ENCODE measurements at places on chromosomes 13 and 19. TPM values are rescaled to one million over a fixed set of nuclear protein-coding genes. Genes with fewer than 3 reads are reported as not detected.

GRCh38 chr13:78770601-78771000 is 111.6 kb upstream of the OBI1 start:
- no peaks in the 10 kb centered on the region for H3K27me3 ChIP-seq
- H3K4me3 ChIP-seq: no peak overlapping the region
- no peaks in the 10 kb centered on the region for H3K36me3 ChIP-seq
- DNase-seq: no peak

DNA sequence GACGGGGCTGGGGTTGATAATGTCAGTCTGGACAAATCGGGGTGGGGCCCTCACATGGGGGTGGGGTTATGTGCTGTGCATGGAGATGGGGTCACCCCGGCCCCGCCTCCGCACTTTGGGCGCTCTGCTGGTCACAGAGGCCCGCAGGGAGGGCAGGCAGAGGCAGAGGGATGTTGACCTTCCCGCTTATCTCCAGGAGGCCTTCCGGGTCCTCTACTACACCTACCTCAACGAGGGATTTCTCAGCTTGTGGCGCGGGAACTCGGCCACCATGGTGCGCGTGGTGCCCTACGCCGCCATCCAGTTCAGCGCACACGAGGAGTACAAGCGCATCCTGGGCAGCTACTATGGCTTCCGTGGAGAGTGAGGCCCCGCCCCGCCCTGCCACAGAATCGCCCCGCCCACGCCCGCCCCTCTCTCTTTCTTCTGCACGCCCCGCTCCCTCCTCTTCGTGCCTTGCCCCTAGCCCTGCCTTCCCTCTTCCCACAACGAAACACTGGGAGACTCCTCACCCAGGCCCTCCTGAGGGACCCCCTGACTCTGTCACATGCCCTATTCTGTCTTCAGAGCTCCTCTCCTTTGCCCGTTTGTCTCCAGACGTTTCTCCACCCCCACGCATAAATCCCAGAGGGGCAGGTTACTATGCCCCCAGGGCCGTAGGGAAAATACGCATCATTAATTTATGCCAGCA is 32.8 kb downstream of the TMEM161A start:
- peak overlapping the region; percentile 76 for H3K4me3 ChIP-seq
- H3K36me3 ChIP-seq: peaks cover 4% of the 10 kb centered on the region
- H3K27me3 ChIP-seq: peaks cover 9% of the 10 kb centered on the region
- DNase-seq: peak; percentile 42
- H3K27ac ChIP-seq: peak overlapping the region; percentile 96
- H3K4me1 ChIP-seq: peaks cover 8% of the 10 kb centered on the region

GRCh38 chr13:104650431-104650830 is 1584.2 kb upstream of the SLC10A2 start:
- H3K36me3 ChIP-seq: no peaks in the 10 kb centered on the region
- H3K4me3 ChIP-seq: no peak overlapping the region
- no peaks in the 10 kb centered on the region for H3K27me3 ChIP-seq
- H3K4me1 ChIP-seq: no peaks in the 10 kb centered on the region
- DNase-seq: no peak

DNA sequence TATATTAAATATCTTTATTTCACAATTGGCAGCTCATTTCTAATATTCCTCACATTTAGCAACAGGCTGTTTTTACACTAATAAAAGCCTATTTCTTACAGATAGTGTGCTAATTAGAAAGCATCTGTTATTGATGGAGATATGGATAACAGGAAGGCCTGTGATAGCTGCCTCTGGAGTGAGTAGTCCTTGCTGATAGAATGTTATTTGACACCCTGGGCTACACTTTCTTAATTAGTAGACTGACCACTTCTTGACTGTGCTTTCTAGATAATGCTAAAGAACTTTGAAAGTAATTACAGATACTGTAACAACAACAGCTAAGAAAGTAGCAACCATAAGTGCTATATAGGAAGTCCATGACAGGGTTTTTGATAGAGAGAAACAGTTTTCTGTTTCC is 554.3 kb downstream of the DIAPH3 start:
- peaks cover 12% of the 10 kb centered on the region for H3K4me1 ChIP-seq
- no peak for DNase-seq
- H3K27ac ChIP-seq: no peak overlapping the region
- no peaks in the 10 kb centered on the region for H3K36me3 ChIP-seq

DNA sequence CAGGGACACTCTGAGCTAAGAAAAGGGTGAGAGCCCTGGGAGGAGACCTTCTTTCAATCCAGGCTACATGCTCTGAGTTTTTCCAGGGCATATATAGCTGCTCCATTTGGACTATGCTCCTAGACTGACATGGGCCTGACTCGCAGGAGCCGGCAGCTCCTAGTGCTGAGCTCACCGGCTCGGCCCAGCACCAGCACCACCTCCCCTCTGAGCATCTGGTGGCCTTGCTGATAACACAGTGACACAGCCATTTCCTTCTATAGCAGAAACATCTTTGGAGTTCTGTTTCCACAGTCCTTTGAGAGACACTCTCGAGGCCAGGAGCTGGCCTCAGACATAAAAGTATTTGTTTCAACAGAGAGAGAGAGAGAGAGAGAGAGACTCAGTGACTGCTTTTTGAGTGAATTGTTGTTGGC is 184.9 kb downstream of the TM9SF2 start:
- DNase-seq: no peak
- H3K27me3 ChIP-seq: peaks cover 54% of the 10 kb centered on the region
- no peaks in the 10 kb centered on the region for H3K36me3 ChIP-seq

GRCh38 chr19:40274585-40275544 is 10.3 kb downstream of the AKT2 start:
- H3K27me3 ChIP-seq: no peaks in the 10 kb centered on the region
- peaks cover 14% of the 10 kb centered on the region for H3K4me1 ChIP-seq

DNA sequence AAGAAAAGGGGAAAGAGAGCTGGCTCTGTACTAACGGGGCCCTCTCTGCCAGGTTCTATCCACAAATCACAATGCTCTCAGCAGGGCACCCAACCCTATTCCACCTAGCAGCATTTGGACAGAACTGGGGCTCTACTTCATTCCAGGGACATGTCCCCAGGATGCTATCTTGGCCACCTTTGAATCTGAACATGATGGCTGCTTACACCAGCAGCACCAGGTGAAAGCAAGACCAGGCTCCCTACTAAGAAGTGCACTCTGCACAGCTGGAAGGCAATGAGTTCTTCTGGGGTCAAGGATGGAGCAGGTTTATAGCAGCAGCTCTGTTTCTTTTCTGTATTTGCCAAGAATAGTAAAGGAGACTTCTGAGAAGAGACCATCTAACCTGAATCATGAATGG is 222.4 kb downstream of the DACH1 start:
- H3K36me3 ChIP-seq: no peaks in the 10 kb centered on the region
- no peak overlapping the region for H3K4me3 ChIP-seq
- H3K4me1 ChIP-seq: peaks cover 27% of the 10 kb centered on the region
- no peak overlapping the region for H3K27ac ChIP-seq
- no peak for DNase-seq
- H3K27me3 ChIP-seq: no peaks in the 10 kb centered on the region

DNA sequence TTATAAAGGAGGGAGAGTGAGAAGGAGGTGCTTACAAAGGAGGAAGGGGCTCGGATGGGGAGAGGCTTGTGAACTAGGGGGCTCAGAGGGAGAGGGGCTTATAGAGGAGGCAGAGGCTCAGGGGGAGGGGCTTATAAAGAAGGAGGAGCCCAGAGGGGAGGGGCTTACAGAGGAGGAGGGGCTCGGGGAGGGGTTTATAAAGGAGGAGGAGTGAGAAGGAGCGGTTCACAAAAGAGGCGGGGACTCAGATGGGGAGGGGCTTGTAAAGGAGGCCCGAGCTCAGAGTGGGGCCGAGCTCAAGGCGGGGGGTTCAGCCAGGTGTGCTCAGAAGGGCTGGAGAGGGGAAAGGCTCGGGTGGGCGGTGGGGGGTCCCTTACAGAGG is 500 bp downstream of the SMIM24 start:
- peaks cover 4% of the 10 kb centered on the region for H3K4me1 ChIP-seq
- no peak for DNase-seq
- H3K36me3 ChIP-seq: no peaks in the 10 kb centered on the region
- H3K27me3 ChIP-seq: peaks cover 6% of the 10 kb centered on the region

DNA sequence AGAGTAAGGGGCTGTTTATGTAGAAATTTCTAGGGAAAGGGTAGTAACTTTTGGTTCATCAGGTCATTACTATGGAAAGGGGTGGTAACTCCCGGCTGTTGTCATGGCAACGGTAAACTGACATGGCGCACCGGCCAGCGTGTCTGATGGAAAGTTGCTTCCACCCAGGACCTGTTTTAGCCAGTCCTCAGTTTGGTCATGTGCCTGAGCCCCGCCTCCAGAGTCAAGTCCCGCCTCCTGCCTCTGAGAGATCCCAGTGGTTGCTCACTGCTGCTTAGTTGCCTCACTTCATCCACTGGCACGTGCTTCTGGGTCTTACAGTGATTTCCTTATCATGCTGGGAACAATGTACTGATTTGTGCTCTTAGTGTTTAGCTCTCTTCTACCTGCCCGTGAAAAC is 455.2 kb upstream of the ZNF507 start:
- no peaks in the 10 kb centered on the region for H3K36me3 ChIP-seq
- DNase-seq: no peak
- H3K27me3 ChIP-seq: peaks cover 39% of the 10 kb centered on the region
- no peak overlapping the region for H3K4me3 ChIP-seq

- H3K4me3 ChIP-seq: no peak overlapping the region
- H3K4me1 ChIP-seq: peaks cover 18% of the 10 kb centered on the region
- no peak for DNase-seq
- H3K27me3 ChIP-seq: no peaks in the 10 kb centered on the region
- H3K27ac ChIP-seq: no peak overlapping the region
Measured at GRCh38 chr13:50001287-50001686, 4.4 kb downstream of the TRIM13 start.

GRCh38 chr19:23263870-23264590 is 13.8 kb upstream of the ZNF724 start:
- no peak for DNase-seq
- no peak overlapping the region for H3K27ac ChIP-seq
- H3K27me3 ChIP-seq: no peaks in the 10 kb centered on the region

DNA sequence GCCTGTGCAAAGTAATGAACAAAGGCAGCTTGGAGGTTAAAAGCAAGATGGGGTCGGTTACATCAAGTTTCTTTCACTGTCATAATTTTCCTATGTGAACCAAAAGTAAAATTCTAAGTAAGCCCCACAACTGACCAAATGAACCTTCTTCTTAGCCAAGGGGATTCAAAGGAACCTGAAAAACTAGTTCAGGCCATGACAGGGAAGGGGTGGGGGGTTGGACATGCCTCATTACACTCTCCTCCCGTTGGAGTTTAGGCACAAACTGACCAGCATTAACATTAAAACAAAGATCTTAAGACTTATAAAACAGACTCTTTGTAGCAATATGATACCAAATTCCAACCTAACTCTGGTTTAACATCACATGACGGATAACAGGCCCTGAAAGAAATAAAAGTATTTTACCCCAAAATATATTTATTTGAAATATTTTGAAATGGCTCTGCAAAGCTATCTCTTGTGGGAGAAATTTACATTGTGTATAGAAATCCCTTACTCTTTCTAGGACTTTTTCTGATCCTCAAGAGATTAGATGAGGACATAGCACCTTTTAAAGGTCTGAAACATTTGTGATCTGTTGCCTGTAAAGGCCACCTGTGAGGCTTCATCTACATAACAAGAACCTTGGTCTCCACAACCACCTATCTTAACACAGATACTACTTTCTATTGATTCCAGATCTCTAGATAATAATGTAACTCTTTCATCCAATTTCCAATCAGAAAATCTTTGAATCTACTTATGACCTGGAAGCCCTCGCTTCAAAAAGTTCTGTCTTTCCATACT is 1829.0 kb upstream of the MIR17HG start:
- no peak overlapping the region for H3K4me3 ChIP-seq
- DNase-seq: no peak
- no peak overlapping the region for H3K27ac ChIP-seq

- H3K27ac ChIP-seq: no peak overlapping the region
- H3K36me3 ChIP-seq: no peaks in the 10 kb centered on the region
- H3K4me1 ChIP-seq: peaks cover 2% of the 10 kb centered on the region
- DNase-seq: no peak
- peaks cover 19% of the 10 kb centered on the region for H3K27me3 ChIP-seq
Measured at GRCh38 chr13:108924541-108924940, 295.1 kb downstream of the MYO16 start.

- no peak for DNase-seq
- peaks cover 4% of the 10 kb centered on the region for H3K4me1 ChIP-seq
- H3K4me3 ChIP-seq: no peak overlapping the region
Measured at GRCh38 chr13:36061054-36061453, 70.1 kb downstream of the DCLK1 start.

DNA sequence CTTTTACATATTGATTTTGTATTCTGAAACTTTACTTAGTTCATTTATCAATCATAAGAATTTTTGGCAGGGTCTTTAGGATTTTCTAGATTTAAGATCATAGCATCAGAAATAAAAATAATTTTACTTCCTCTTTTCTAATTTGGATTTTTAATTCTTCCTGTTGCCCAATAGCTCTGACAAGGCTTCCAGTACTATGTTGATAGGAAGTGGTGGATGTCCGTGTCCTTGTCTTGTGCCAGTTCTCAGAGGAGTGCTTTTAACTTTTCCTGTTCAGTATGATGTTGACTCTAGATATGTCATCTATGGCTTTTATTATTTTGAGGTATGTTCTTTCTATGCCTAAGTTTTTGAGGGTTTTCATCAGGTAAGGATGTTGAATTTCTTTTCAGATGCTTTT is 7.7 kb upstream of the KIR2DL4 start:
- no peaks in the 10 kb centered on the region for H3K36me3 ChIP-seq
- H3K27me3 ChIP-seq: no peaks in the 10 kb centered on the region
- no peak overlapping the region for H3K4me3 ChIP-seq
- H3K27ac ChIP-seq: no peak overlapping the region
- no peak for DNase-seq
- H3K4me1 ChIP-seq: no peaks in the 10 kb centered on the region

DNA sequence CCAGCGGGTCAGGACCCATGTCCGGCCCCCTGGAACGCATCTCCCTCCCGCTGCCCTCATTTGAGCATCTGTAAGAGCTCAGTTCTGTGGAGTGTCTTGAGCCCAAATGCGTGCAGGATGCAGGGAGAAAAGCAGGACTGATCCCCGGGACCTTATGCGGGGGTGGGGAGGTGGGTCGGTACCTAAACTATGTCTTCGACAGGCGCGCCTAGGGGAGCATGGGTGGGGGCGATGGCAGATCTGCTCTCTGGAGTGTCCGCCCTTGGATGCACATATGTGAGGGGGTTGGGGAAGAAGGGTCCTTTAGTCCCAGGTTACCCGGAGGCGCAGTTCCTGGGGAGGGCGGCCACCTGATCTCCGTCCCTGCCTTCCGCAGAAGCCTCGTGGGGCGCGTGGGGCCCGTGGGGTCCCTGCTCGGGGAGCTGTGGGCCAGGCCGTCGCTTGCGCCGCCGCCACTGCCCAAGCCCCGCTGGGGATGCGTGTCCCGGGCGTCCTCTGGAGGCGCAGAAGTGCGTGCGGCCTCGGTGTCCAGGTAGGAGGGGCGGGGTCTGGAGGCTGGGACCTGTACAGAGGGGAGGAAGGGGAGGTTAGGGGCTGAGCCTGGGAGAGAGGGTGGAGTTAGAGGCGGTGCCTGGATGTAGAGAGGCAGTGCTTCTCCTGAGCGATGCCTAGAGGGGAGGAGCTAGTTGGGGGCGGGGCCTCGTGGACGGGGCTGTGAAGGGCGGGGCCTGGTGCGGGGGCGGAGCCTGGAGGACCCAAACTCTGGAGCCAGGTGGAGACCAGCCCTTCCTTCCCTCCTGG is 2.9 kb downstream of the CILP2 start:
- H3K36me3 ChIP-seq: peaks cover 2% of the 10 kb centered on the region
- H3K27ac ChIP-seq: no peak overlapping the region
- H3K27me3 ChIP-seq: peaks cover 19% of the 10 kb centered on the region
- no peak overlapping the region for H3K4me3 ChIP-seq

GRCh38 chr19:35013820-35014754 is 14.0 kb downstream of the GRAMD1A start:
- DNase-seq: no peak
- H3K27ac ChIP-seq: peak overlapping the region; percentile 81
- no peaks in the 10 kb centered on the region for H3K4me1 ChIP-seq
- peaks cover 32% of the 10 kb centered on the region for H3K36me3 ChIP-seq
- no peaks in the 10 kb centered on the region for H3K27me3 ChIP-seq
- H3K4me3 ChIP-seq: no peak overlapping the region

SBSN gene
- total RNA-seq: 0.24 TPM

CEACAM5 gene
- total RNA-seq: not detected

KCNRG gene
- 1.3 TPM for total RNA-seq

PRSS57 gene
- not detected for total RNA-seq

Measured in progenitor cell of endocrine pancreas (in vitro differentiated cells).